ENCODE measurements at places on chromosomes 7 and 10.

DNA sequence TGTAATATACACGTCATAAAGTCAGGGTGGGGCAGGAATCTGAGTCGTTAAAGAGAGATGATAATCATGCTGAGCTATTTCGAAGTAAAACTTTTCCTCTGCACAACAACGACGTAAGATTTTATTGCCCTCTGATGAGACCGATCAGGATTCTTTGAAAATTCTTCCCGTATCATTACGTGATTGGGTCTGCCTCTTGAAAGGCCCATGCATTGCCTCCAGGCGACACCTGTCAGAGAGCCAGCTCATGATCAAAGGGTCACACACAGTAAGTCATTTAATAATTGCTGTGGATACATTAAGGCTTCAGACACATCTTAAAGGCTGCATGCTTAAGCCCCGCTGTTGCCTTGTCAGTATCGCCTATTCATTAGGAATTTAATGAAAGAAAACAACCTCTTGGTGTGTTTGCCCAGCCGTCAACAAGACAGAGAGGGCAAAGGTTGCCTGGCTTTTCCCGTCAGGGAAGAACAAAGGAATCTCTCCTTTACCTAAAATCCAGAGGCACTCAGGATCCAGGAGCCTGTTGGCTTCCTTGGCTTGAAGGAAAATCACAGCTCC, 189.0 kb upstream of the SH2B2 start:
- DNase-seq = no peak

DNA sequence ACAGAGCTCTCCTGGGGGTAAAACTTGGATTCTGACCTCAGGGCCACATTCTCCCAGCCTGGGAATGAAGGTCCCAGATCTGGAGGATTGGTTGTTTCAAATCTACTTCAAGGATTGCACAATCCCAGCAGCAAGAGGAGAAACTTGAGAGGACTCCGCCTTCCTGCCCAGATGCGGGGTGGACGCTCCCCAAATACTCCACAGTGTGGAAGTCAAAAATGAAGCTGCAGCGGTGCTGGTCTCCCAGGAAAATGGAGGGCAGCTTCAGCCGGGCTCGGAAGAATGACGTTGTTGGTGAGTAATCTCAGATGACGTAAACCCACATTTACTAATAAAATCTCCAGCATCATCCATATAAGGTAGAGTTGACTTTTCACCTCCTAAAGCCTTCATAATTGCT, 31.5 kb upstream of the PPP2R2D start:
- no peak for DNase-seq

DNA sequence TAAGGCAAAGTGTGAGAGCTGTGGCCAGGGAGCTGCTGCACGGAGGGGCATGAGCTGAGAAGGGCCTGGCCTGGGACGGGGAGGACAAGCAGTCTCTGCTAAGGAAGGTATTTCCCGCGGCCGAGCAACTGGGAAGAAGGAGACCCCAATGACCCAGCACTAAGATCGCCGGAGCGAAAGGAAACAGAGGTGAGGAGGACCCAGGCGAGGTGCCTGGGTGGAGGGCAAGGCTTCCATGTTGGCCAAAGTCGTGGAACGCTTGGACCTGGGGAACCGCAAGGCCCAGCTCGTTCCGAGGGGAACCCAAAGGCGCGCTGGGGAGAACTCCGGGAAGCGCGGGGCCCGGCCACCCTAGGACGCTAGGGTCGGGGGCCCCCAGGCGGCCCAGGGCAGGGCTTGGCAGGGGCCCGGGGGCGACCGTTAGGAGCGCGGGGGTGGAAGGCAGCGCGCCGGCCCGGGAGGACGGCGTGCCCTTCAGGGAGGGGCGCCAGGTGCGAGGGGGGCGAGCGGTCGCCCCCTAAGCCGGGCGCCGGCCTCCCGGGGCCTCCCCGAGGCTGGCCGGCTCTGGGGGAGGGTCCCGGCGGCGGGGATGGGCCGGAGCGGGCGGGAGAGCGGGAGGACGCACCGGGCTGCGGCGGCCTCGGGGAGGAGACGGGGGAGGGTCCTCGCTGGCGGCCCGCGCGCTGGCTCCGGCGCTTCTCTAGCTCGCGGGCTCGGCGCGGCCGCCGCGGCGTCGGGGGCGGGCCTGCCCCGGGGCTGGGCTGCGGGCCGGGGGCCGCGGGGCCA, 545 bp downstream of the GIGYF1 start:
- DNase-seq = no peak

DNA sequence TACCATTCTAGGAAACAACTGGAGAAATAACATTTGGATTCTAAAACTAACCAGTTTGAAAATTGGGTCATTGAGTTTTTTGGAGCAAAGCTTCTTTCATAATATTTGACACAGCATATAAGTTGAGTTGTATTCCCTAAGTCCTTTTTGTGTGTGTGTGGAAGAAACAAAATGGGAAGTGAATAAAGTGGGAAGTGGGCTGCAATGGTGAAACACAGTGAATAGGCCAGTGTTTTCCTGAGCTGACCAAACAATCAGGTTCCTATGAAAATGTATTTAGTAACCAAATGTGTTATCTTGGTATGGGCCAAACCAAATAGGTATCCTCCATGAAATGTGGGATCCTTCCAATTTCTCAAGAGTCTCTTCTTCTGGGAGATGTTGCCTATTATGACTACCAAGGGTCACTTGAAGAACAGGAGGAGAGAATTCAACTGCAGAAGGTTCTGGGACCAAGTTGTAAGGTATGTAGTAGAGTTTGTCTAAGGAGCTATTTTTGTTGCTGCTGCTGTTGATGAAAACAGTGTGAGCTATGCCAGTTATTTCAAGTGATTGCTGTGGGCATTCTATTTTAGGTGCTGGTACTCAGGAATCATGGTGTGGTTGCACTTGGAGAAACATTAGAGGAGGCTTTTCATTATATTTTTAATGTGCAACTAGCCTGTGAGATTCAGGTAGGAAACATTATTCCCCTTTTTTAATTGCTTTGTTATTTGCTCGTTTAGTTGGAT, 88.3 kb upstream of the MXI1 start:
- no peak for DNase-seq

DNA sequence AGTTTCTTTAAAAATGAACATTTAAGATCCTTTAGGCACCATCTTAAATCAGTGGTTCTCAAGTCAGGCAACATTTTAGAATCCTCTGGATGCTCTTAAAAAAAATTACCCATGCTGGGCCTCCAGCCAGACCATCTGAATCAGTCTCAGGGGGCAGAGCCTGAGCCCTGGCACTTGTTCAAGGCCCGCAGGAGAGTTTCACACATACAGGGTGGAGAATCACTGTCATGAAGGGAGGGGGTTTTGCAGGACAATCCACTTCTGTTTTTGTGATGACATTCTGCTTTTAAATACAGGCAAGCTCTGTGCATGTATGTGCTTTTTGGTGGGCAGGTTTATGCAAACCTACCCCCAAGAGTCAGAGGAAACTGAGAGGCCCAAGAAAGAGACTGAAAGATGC, 268.6 kb downstream of the SEC23IP start:
- no peak for DNase-seq

DNA sequence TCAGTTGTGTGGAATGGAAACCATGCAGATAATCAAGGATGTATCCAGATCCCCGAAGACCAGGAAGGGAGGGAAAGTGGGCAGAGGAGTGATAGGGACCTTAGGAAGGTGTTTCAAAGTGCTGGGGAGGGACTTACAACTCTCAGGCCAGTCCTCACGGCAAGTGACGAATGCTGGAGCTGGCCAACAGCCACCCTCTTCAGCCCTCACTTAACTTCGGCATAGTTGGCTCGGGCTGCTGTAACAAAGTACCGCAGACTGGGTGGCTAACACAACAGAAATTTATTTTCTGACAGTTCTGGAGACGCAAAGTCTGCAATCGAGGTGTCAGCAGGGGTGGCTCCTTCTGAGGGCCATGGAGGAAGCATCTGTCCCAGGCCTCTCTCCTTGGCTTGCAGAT, 265.9 kb upstream of the YAE1 start:
- no peak for DNase-seq

DNA sequence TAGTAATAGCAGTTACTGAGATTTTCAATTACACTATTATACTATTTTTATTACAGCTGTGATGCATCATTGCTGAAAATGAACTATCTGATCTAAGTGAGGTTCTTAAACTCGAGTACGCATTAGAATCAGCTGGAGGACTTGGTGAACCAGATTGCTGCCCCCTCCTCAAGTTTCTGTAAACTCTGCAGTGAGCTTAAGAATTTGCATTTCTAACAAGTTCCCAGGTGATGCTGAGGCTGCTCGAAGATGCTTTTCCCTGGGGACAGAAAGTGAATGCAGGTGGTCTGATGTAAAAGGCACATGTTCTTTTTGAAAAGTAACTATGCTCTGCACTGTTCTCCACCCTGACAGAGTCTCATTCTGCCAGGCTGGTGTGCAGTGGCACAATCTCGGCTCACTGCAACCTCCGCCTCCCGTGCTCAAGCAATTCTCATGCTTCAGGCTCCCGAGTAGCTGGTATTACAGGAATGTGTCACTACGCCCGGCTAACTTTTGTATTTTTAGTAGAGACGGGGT, 12.5 kb downstream of the RNF133 start:
- no peak for DNase-seq

DNA sequence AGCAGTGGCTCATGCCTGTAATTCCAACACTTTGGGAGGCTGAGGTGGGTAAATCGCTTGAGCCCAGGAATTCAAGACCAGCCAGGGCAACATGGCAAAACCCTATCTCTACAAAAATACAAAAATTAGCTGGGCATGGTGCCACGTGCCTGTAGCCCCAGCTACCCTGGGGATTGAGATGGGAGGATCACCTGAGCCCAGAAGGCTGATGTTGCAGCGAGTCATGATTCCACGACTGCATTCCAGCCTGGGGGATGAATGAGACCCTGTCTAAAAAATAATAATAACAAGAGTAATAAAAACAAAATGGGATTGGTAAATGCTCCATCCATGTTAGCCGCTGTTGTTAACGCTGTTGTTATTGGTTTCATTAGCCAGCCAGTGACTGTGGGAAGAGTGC, 1.3 kb upstream of the HKDC1 start:
- no peak for DNase-seq
